Activated T-cell treated with anti-CD3 and anti-CD28 coated beads for 48 hours (primary cell): ENCODE measurements at places on chromosomes 6 and 20.

- DNase-seq, result no peak
These were observed 33.3 kb upstream of the SYNDIG1 start for GRCh38 chr20:24436160-24436559.

- DNase-seq, result no peak
These were observed 291.9 kb downstream of the KCNQ5 start for GRCh38 chr6:72913797-72914196.

GRCh38 chr6:2035826-2036709, 209.3 kb downstream of the GMDS start:
- no peak for DNase-seq

DNA sequence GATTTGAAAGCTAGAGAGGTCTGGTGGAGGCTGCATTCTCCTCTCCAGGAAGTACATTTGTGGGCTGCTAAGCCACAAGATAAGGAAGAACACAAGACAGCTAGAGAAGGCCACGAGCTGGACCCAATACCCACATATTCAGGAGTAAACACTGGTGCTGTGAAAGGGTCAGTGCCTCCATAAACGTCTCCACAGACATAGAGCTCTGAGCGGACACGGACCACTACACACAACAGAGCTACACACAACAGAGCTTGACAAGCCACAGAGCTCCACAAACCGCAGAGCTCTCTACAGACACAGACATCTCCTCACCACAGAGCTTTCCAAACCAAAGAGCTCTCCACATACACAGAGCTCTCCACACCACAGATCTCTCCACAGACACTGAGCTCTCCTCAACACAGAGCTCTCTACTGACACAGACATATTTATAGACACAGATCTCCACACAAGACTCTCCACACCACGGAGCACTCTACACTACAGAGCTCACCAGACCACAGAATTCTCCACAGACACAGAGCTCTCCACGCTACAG, 51.9 kb downstream of the ERMARD start:
- no peak for DNase-seq

DNA sequence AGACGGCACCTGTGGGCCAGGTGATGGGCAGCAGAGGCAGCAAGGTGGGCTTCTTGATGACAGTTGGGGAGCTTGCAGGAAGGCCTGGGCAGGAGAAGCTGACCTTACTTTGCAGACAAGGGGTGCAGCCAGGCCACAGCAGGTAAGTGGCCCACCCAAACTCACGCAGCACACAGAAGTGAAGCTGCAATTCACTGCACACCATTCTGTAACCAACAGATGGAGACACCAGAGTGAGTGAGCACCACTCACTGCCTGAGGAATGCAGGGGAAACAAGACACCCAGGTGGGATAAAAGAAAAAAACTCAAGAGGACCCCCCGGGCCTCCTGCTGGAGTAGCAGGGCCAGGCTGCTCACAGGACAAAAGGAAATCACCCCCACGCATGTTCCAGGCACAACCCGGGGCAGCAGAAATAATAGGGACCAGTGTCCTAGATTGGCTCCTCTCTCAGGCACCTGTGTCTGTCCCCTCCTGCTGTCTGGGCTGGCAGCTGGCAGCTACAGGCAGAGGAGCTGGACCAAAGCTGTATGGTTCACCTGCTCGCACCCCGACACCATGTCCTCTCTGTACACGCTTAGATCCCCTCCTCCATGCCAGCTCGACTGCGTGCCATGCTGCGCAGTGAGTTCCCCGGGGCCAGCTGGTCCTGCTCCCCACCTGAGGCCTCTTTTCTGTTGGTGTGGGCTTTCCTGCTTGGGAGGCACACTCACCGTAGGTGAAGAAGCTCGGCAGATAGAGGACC, 4.9 kb downstream of the MTCH1 start:
- no peak for DNase-seq

DNA sequence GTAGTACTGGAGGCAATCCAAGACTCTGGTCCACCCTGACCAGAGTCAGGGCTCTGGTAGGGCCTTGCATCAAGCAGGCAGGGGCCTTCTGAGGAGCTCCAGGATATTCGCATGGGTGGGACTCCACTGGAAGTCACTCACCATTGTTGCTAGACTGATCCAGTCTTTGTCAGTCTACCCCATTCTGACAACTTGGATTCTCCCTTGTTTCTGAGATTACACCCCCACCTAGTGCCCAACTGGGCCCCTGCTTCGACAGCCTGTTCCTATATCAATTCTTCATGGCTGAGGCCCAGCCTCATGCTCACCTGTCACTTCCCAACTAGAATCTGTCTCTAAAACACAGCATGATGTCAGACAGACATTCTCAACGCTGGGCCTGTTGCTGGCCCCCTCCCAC, 5.2 kb downstream of the SLC35D3 start:
- no peak for DNase-seq

GRCh38 chr6:165556116-165556843, 106.8 kb downstream of the PDE10A start:
- DNase-seq, result no peak

GRCh38 chr20:10531848-10532247, 96.7 kb downstream of the SLX4IP start:
- no peak for DNase-seq

GRCh38 chr6:38114976-38115625, 295.6 kb downstream of the ZFAND3 start:
- no peak for DNase-seq

DNA sequence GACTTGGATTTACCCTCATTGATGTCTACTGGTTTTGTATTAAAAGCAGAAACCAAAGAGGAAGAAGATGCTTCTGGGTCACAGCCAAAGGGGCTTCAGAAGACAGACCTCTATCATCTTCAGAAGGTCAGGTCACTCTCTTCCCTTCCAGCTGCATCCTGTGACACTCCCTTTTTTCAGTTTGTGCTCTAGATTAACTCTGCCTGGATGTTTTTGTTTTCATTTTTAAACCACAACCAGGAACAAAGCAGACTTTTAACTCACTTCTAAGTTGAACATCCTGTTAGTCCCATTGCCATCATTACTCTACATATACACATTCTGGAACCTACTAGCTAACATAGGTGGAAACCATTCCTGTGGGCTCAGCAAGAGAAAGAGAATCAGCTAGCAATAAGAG, 45.2 kb downstream of the AKIRIN2 start:
- DNase-seq, result no peak

DNA sequence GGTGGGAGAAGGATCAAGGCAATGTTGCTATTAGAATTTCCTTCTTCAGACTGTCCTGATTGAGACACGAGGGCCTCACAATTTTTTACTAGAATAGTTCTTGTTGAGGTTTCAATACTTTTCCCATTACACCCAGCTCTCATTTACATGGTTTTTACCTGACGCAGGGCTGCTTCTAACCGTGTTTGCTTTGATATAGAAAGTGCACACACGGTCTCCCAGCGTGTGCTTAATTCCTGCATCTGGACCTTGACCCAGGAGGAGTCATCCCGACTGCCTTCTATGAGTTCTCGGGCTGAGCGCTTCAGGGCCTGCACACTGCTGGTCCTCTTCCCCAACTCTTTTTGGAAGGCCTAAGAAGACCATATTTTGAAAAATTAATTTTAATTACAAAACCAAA, 160.2 kb downstream of the DST start:
- no peak for DNase-seq

GRCh38 chr20:23072892-23073586, 13.1 kb downstream of the CD93 start:
- no peak for DNase-seq

DNA sequence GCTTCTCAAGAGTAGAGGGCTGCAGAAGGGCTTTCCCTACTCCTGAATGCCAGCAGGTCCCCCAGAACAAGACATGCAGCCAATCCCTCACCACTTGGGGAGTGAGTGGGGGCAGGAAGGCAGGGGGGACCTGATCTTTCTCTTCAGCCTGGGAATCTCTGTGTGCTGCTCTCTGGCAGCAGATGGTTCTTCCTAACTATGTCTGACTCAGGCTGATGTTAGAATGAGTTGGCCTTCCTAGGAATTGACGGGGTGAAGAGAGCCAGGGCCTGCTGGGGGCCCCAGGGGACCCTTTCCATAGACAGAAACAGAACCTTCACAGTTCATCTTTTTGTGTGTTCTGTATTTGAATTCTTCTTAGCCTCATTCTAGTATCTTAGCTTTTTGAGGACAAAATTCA, 29.0 kb upstream of the TCP11 start:
- DNase-seq, result no peak

GRCh38 chr6:63964366-63964765, 328.8 kb downstream of the PHF3 start:
- no peak for DNase-seq

GRCh38 chr6:33974471-33974870, 170.7 kb upstream of the MLN start:
- DNase-seq, result no peak

GRCh38 chr20:51412951-51413481, 129.5 kb downstream of the NFATC2 start:
- DNase-seq, result no peak

GRCh38 chr20:50220894-50221365, 30.3 kb downstream of the CEBPB start:
- no peak for DNase-seq

DNA sequence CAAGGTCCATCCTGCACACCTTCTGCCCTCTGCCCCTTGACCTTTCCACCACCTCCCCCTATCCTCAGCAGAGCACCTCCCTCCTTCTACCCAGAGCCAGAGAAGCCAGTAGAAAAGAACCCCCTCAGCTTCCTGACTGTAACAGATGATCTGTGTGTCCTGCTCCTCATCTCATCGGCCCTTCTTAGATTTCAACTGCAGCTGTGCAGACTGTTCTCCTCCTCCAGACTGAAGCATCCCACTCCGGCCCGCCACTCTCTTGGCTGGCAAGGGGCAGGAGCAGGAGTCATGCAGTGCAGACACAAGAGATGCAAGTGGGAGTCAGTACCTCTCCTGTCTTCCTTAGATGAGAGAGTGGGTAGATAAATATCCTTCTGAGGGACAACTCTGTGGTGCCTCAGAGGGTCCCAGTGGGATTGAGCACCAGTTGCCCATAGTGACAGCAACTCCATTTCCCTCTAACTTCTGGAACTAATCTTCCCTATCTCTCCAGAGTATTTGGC, 163.5 kb upstream of the MLN start:
- no peak for DNase-seq

DNA sequence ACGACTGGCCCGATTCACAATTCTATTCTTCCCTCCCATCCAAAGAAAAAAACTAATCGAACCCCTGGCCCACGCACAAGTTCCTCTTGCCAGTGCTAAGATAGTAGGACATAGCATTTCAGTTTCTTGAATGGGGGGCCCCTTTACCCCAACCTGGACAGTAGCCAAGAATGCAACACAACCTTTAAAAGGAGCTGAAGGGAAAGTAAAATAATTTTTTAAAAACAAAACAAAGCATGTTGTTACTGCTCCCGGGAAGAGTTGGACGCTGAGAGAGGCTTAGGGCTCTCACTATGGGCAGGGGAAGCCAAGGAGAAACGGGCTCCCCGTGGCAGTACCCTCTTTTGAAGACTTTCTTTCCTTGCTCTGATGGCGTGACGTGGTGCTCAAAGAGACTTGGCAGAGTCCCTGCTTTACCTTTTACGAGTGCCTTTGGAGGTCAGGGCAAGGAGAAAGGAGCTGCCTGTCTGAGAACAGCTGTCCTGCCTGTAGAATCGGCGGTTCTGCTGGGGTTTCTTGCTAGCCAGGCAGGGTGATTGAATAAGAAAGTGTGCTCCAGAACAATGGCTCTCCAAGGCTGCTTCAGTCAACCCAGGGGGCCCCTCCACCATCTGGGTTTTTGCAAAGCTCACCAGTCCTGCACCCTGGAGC, 5.8 kb downstream of the TFAP2C start:
- no peak for DNase-seq

- no peak for DNase-seq
These were observed 65.9 kb downstream of the DLL1 start for GRCh38 chr6:170224694-170225660.

DNA sequence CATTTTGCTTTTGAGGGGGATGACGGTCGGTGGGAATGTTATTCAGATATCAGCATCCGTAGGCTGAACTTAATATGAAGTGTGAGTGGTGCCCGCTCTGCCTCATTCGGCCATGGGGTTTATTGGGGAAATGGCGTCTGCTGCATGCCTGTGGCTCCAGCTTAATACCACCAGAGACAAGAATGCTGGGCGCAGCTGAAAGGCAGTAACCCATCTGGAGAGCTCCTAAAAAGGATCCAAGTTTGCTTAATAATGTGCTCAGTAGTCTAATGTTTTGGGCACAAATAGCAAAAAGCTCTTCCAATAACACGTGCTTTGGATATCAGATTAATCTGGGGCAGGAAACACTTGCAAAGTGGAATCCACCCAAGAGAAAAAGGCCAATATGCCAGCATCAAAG, 273.0 kb upstream of the TAB2 start:
- DNase-seq, result no peak

DNA sequence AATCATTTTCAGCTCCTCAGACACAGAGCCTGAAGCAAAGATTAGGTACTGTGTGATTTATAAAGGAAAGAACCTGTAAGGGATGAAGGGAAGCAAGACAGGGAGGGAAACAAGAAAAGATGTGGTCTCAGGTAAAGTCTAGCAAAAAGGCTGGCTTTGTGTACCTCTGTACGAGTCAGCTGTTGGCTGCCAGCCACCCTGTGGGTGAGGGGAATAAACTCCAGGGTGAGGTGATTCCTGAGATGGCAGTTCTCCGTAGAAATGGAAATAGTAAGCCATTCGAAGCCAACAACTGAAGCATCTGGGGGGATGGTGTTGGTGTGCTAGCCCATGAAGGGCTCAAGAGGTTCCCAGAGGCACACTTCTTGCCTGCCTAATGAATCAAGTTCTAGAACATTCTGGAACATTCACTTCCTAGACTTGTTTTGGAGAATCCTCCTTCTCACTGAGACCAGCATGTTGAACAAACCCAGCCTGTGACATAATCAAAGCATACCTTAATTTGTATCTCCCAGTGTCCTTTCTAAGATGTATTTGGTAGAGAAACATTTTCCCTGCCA, 10.6 kb upstream of the TTPAL start:
- no peak for DNase-seq

GRCh38 chr6:22447249-22448196, 121.8 kb upstream of the HDGFL1 start:
- no peak for DNase-seq

DNA sequence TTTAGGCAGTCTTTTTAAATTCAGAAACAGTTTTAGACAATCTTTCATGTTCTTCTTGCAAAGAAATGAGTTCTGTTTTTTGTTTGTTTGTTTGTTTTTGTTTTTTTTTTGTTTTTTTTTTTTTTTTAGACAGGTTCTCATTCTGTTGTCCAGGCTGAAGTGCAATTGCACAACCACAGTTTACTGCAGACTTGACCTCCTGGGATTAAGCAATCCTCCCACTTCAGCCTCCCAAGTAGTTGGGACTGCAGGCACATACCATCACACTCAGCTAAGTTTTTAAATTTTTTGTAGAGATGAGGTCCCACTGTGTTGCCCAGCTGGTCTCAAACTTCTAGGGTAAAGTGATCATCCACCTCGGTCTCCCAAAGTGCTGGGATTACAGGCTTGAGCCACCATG, 96.2 kb downstream of the OTOR start:
- DNase-seq, result no peak

DNA sequence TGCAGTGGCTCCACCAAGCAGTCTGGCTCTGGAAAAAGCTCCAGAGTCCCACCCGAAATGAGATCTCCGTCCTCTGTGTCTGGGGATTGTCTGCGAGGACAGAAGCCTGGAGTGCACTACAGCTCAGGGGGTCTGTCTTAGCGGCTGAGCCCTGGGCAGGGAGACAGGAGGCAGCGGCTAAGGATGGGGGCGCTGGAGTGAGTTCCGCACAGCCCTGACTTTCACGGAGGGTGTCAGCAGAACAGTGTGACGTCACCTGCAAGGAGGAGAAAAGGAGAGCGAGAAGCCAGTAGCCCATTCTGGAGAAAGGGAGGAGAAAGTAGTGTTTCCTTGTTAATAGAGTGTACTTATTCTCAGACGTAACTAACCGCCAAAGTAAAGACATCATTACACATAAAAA, 97.6 kb downstream of the FAM50B start:
- no peak for DNase-seq

GRCh38 chr6:153208706-153209105, 77.6 kb upstream of the RGS17 start:
- no peak for DNase-seq
